Activated naive CD4-positive, alpha-beta T cell (primary cell): ENCODE measurements at places on chromosomes 4 and X.
A peak's percentile ranks its signal among the peaks of the same experiment; 100 is the strongest.

GRCh38 chr4:48896845-48897244, 9.7 kb downstream of the OCIAD2 start:
- DNase-seq = no peak

- DNase-seq = no peak
Measured at GRCh38 chr4:108110450-108110849, 58.3 kb downstream of the LEF1 start.

DNA sequence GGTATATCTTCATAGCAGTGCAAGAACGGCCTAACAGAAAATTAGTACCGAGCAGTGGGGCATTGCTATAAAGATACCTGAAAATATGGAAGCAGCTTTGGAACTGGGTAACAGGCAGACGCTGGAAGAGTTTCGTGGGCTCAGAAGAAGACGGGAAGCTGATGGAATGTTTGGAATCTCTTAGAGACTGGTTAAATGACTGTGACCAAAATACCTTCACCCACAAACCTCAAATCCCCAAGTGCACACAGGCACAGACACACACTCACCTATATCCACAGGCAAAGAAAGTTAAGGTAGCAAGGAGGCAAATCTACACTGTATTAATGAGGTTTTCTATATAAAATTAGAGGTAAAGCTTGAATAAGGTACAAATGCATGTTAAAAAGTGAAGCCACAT, 14.6 kb upstream of the SPRY1 start:
- DNase-seq = no peak

DNA sequence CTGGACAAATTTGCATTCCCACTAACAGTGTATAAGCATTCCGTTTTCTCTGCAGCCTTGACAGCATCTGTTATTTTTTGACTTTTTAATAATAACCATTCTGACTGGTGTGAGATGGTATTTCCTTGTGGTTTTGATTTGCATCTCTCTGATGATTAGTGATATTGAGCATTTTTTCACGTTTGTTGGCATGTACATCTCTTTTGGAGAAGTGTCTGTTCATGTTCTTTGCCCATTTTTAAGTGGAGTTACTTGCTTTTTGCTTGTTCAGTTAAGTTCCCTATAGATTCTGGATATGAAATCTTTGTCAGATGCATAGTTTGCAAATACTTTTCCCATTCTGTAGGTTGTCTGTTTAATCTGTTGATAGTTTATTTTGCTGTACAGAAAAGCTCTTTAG, 68.8 kb downstream of the ADAMTS3 start:
- no peak for DNase-seq

DNA sequence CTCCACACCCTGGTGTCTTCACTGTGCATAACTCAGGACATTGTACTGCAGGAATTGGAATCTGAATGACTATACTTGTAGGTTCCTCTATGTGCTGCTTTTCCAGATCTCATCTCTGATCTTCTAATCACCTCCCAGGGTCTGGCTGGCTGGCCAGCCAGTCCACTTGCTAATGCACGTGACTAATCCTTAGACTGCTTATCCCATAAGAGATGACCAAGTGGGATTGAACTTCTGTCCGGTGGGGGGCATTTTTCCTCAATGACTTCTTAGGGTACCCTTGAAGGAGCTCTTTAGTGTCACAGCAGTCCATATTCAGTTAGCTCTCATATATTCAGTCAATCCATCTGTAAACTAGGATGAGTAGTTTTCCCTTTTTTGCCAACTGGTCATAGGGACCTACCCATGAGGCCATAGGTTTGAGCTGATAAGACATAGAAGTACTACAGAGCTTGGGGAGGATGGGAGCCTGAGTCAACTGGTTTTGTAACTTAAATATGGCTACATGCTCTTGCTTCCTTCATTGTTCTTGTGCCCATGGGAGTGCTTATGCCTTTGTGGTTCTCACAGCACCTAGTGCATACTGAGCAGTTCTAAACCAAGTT, 71.9 kb upstream of the WDR1 start:
- DNase-seq = no peak

DNA sequence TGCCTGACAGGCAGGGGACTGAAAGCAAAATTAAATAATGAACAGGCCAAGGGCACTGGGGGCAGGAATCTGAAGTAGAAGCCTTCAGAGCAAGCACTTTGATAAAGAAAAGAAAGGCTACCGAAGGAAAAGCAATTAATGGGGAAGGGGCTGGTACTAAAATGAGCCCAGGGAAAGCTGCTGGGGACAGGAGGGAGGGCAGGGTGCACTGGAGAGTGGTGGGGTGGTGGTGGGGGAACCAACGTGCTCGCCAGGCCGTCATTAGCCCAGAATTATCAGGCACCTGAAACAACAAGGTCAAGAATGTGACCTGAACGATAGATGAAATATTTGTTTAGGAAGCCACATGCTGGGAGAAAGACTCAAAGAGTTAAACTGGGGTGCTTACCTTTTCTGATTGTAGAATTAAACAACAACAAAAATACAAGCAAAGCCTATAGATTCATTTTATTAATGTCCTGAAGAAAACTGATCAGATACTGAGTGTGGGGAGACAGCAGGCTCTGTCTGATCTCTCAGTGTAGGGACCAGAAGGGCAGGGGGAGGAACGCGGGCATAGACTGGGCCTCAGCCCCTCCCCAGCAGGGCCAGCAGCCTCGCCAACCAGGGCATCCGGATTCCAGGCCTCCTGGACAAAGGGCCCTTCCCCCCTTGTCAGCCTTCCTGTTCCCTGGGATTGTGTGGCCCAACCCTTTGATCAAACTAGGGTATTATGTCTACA, 239.7 kb upstream of the KLF3 start:
- DNase-seq = no peak

- DNase-seq = peak; percentile 14
Measured at GRCh38 chrX:24148535-24149350, 786 bp upstream of the ZFX start.

GRCh38 chrX:41705680-41706374, 17.1 kb downstream of the GPR34 start:
- DNase-seq = no peak

DNA sequence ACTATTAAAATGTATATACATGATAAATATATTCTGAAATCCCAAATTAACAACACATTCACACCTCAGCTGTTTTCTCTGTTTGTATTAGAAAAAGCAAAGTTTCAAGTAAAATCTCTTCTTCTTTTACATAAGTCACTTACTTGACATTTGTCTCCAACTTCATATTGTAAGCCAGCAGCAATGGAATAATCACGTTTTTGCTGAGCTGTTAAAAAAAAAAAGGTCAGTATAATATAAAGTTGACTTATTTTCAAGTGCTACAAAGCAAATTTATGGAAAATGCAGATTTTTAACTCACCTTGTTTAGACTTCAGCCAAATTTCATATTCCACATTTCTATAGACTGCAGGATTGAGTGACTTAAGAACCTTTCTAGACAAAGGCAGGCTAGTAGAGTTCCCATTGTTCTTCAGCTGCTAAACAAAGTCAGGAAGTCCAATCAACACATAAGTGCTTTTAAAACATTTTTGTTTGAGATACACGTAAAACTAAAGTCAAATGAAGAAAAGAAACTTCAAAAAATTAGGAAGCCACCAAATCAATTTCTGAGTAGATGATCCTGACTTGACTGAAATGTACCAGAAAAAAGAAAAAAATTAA, 25.0 kb downstream of the OTUD4 start:
- no peak for DNase-seq

DNA sequence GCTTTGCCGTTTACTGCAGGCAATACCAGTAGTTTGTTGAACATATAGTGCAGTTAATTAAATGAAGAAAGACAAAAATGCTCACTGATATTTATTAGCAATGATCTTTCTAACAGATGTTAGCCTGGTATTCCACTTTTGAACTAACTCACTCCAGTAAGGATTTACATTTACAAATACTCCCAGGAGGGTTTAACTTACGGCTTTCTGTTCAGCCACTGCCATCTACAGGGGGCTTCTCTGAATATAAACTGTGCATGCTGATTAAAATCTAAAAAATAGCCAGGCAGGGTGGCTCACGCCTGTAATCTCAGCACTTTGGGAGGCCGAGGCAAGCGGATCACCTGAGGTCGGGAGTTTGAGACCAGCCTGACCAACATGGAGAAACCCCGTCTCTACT, 2.2 kb upstream of the SRD5A3 start:
- no peak for DNase-seq

GRCh38 chr4:95522682-95523530, 25.9 kb downstream of the UNC5C start:
- no peak for DNase-seq

DNA sequence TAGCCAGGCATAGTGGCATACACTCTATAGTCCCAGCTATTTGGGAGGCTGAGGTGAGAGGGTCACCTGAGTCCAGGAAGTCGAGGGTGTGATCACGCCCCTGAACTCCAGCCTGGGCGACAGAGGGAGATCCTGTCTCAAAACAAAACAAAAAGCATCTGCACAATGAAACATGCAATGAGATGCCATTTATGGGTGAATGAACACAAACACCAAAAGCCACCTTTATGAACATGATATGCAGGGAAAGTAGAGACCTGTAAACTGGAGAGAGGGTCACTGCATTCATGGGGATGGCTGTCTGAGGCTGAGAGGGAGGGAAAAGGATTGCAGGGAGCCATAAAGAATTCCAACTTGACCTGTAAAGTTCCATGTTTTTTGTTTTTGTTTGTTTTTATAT, 70.7 kb downstream of the EVC start:
- no peak for DNase-seq

DNA sequence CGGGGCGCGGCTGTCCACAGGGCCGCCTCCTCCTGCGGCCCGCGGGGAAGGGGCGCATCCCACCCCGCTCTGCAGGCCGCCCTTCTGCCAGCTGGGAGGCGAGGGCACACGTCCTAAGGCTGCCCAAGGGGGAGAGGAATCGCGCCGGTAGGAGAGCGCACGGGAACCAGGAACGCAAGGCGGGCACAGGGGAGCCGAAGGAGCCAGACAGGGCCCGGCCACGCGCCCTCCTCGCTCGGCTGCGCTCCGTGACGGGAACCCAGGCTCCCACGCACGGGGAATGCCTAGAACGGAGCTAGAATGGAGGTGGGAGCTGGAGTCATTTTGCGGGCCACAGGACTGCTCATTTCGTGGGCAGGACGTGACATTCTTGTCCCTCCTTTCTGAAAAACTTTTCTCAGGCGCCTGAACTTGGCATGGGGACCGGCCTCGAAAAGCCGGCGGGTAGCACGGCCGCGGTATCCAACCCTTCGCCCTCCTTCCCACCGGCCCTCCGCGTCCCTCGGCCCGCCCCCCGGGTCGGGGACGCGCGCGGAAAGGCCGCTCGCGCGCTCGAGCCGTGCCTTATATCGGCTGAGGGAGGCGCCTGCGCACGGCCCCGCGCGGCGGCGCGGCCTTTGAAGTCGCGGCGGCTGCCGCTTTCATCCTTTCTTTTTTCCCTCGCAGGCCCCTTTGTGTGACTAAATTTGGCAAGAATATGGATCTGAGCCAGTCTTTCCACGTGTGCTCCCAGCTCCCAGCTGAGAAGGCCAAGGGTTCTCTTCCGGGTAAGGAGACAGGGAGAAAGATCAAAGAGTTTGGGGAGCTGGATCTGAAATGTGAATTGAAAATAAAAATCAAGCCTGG, 4.2 kb upstream of the LEF1 start:
- peak; percentile 73 for DNase-seq

DNA sequence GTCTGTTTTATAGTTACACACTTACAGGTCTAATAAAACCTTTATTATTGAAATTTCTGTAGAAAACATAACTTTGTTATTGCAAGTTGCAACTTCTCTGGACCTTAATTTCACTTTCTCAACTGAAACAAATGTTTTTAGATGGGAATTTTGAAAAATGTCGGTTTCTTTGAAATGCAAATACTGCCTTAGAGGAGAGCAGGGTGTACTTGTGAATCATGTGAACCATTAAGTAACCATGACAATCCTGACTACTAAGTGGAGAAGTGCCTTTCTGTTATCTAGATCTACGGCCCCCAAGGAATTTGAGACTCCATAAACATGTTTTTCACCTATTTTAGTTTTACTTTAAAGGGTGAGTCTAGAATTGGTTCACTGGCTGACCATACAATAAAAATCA, 8.5 kb upstream of the ARMCX2 start:
- DNase-seq = no peak

DNA sequence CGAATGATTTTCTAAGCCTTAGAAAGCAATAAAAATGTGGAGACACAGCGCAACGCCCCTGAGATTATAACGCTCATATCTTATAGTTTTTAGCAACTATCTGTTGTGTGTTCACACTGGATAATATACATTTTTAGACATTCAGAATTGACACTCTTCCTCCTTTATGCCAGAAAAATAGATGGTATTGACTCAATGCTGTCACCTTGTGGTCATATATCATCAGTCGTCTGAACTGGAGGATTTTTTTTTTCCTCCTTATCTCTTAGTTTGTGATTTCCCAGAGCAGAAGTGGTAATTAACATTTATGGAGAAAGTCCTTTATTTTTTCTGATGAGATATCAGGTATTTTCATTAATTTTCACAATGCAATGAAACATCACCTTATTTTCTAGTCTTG, 759.6 kb downstream of the RAB28 start:
- no peak for DNase-seq

GRCh38 chr4:25103418-25103817, 56.8 kb downstream of the SEPSECS start:
- DNase-seq = no peak

- no peak for DNase-seq
Measured at GRCh38 chrX:22173966-22174365, 98.7 kb upstream of the CBLL2 start.

- DNase-seq = no peak
Measured at GRCh38 chr4:72970756-72971155, 98.8 kb downstream of the COX18 start.

DNA sequence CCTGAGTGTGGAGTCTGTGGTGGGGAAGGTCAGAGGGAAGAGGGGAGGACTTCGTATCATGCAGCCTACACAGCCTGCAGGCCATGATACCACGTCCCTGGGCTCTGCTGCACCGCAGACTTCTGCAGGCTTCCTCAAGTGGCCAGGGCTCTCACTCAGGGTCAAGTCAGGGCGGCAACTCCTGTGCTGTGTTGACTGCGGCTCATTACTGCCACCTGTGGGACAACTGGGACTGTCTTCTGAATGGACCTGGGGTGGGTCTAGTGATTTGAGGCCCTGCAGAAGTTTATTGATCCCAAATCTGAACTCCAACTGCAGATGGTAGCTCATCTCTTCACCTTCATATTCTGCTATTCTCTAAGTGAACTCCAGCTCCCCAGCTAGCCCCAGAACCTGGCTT, 167.1 kb downstream of the NSUN7 start:
- peak; percentile 3 for DNase-seq

- DNase-seq = no peak
Measured at GRCh38 chr4:78517050-78517652, 34.4 kb upstream of the ANXA3 start.

- no peak for DNase-seq
Measured at GRCh38 chrX:9133426-9133825, 99.5 kb upstream of the FAM9B start.

DNA sequence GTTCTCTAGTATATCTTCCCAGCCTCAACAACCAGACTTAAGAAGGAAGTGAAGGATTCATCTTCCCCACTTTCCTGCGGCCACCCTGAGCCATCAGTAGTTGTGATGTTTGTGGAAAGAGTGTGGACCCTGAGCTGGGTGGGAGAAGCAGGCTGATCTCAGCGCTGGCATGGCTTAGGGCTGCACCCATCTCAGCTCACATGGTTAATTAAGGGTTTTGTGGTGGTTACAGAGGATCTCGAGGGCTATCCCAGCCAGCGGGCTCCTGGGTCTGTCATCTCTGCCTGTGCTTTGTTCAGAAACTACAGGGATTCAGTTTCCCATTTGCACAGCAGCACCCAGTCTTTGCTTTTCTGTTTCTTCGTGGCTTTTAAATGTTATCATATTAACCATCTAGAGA, 163.4 kb downstream of the PTTG2 start:
- no peak for DNase-seq

- DNase-seq = no peak
Measured at GRCh38 chr4:10673817-10674369, 10.7 kb downstream of the CLNK start.

GRCh38 chrX:95539041-95539440, 1145.6 kb upstream of the DIAPH2 start:
- no peak for DNase-seq
